ENCODE measurements at places on chromosomes 2 and 18.

GRCh38 chr2:162965191-162965590 lies 126.6 kb upstream of the KCNH7 start:
- DNase-seq: no peak

DNA sequence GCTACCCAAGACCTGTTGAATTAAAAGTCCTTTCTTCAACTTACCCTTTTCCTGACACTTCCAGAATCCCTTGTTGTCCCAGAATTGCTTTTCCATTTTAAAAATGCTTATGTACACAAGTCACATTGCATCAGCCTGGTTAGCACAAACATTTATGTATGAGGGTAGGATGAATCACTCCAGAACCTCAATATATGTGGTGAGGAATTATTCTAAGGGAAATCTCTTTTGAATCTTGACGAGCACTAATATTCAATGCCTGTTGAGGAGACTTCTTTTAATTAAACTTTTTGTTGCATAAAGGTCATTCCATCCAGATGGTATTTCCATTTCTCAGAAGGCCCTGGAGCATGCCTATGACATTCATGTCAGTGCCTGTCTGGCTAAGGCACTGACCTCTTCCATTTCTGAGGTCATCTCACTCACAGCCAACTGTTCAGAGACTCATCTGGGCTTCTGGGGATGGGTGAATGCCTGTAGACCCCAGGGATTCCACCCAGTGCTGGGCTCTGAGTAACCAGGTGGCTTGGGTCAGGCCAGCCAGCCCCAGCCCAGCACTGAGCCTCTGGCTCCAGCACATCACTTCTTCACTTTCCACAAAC lies 28.2 kb downstream of the ACMSD start:
- no peak for DNase-seq

GRCh38 chr2:240839152-240840143 lies 19.4 kb upstream of the KIF1A start:
- DNase-seq: no peak

GRCh38 chr2:208254118-208254870 lies 577 bp downstream of the IDH1 start:
- peak; percentile 75 for DNase-seq

GRCh38 chr18:14969500-14969899 lies 221.5 kb downstream of the ANKRD30B start:
- DNase-seq: no peak

- DNase-seq: no peak
These were observed at the start of gene SERPINB5 for GRCh38 chr18:63476668-63477067. SERPINB5 (plus strand) TSS chr18:63476958; CDS start chr18:63484429, 7,471 bp downstream.

DNA sequence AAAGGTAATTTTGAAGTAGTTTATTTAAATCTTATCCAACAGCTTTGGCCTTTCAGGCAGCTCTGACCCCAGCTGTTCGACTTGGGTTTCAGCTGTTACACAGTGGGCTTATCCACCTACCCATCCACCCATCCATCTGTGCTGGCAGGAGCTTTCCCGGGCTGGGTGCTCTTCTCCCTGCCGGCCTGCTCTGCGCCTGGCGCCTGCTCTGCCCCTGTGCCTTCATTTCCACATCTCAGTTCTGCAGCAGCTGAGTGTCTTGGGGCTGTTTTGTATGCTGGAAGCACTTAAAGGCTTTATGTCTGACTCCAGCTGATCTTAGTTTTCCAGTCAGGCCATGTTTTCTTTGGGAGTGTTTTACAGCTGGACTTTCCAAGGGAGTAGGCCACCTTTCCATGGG lies 24.2 kb downstream of the LDLRAD4 start:
- no peak for DNase-seq

DNA sequence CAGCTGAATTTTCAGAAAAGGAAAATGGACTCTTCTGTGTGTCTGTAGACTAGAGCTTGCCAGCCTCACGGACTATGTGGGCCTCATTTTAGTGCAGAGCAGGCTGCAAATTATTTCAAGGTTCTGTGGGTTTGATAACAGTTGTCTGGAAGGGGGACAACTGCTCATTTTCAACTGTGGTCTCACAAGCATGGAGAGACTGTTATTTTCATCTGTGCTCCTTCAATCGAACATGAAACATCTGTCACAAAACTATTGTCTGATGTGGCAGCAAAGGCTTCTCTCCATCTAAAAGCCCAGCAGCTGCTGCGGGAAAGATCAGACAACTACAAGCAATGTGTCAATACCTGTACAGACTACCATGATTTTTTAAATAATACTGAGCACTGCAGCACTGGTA lies 211.8 kb downstream of the LRRTM4 start:
- no peak for DNase-seq

- no peak for DNase-seq
These were observed 200.3 kb upstream of the ACVR2A start for GRCh38 chr2:147644491-147644890.

- no peak for DNase-seq
These were observed 157.2 kb downstream of the NEB start for GRCh38 chr2:151577116-151577515.

DNA sequence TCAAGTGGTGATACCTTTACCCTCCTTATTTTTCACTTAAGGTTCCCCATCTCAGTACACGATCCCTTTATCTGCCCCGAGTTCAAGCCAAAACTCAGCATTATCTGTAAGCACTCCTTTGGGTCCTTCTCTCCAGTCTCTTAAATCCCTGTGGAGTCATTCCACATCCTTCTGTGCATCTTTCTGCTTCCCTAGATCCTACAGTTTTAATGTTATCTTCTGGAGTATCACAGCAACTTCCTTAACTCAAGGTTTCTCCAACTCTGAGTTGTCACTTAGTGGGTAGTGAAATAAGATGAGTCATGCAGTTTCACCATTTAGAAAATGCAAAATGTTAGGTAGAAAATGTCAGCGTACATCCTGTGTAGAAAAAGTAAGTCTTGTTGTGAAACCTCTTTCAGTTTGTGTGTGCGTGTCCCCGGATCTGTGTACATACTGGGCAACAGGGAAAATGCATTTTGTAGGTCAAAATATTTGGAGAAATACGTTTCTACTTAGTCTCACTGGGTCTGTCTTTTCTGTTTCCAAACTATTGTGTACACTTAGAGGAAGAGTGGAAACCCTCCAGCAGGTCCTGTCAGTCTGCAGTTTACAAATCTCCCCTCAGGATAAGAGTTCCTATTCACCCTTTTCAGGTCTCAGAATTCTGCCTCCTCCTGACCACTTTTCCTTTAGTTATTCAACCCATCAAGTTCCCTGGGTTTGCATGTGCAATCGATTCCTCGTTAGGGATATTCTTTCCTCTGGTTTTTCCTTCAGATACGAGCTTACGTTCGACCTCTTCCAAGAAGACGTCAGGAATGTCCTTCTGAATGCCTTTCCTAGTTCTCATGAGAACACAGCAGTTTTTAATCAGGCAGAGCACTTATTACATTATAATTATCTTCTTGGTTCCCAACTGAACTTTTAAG lies 154.8 kb downstream of the TGIF1 start:
- no peak for DNase-seq

DNA sequence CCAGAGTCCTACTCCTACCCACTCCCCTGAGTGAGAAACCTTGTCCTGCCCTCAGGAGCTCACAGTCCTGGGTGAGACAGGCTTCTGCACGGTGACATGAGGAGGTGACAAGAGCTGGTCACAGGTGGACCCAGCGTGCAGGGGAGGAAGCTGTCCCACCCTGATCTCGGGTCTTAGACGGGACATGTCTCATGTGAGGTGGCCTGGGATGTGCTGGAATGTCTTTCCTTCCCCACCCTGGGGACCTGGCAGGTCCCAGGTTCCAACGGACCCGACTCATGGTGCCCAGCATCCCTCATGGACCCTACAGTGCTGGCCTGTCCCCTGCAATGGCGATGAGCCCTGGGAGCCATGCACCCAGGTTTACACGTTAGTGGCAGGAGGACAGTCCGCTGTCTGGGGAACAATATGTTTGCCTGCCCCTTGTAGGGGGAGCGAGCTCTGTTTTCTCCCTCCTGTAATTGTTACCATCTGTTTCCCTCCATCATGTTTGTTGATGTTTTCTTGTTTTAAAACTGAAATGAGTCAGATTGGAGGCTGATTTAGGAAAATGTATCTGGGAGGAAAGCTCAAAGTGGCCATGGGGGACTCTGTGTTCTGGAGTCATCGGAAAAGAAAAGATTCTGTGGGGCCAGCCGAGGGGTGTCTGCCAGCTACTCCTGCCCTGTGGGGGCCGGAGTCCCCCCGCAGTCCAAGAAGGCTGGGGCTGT lies 238.1 kb downstream of the KLHL29 start:
- DNase-seq: no peak

DNA sequence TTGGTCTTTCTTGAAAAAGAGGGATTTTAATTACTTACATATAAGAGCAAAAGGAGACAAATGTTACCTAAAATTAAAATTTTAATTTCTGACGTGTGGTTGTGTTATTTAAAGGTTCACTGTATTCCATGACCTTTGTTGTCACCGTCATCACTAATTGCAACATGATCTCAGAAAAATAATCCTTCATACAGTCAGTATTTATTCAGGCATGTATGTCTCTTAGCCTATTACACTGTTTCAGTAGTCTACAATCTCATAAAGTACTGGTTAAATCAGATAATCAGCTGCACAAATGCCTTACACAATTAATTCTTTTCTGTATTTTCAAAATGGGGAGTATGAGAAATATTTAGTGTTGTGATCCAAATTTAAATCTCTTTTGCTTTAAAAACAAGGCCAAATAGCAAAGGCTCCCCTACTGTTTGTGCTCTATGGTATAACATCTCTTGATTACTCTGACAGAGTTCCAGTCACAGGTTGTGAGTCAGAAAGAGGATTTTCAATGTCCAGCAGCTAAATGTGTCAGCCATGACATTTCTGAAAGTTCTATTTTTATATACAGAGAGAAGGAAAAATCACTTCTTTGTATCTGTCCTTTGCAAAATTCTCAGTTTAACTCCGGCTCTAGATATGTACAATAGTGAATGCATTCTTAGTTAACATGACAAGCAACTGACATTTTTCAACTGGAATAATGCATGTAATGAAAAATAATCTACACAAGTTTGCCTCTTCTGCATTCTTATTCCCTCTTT lies 184.0 kb downstream of the FIGN start:
- no peak for DNase-seq

GRCh38 chr2:44056947-44057346 lies 61.2 kb upstream of the LRPPRC start:
- no peak for DNase-seq

DNA sequence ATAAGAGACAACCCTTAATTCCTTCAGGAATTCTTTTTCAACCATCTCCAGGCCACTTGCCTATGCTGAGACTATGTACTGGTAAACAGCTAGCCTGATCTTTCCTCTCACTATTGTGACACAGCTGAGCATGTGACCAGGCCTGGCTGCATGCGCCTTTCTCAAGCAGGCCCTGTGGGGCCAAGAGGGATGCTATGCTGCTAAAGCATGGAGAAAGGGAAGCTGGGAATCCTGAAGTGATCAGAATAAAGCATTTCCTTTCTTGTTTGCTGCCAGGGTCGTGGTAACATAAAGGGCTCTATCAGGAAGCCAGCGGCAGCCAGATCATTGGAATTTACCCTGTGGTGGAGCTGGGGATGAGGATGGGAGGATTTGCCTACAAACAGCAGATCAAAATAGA lies 29.8 kb upstream of the LCLAT1 start:
- DNase-seq: no peak

GRCh38 chr2:109382951-109383350 lies 230.8 kb downstream of the SEPTIN10 start:
- no peak for DNase-seq

GRCh38 chr18:9916077-9916639 lies 2.3 kb downstream of the VAPA start:
- no peak for DNase-seq

GRCh38 chr2:66275984-66276383 lies 158.9 kb upstream of the MEIS1 start:
- no peak for DNase-seq

GRCh38 chr18:77114415-77115191 lies 18.0 kb downstream of the MBP start:
- no peak for DNase-seq

DNA sequence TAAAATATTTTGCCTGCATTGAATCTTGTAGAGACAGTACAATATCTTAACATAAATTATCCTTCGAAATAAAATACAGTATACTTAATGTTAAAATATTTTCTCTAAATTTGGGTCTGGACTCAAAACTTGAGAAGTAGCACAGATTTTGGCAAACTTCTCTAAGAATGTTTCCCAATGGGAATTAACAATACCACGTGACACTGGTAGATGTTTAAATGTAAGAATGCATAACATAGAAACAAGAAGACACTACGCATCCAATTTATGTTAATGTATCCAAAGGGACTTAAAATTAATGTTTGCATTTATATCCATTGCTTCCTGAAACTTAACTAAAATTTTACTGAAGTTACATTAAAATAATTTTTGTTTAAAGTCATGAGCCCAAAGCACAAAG lies 1460.9 kb downstream of the LRP1B start:
- DNase-seq: no peak

GRCh38 chr2:28527196-28527595 lies 31.3 kb downstream of the PLB1 start:
- DNase-seq: no peak

DNA sequence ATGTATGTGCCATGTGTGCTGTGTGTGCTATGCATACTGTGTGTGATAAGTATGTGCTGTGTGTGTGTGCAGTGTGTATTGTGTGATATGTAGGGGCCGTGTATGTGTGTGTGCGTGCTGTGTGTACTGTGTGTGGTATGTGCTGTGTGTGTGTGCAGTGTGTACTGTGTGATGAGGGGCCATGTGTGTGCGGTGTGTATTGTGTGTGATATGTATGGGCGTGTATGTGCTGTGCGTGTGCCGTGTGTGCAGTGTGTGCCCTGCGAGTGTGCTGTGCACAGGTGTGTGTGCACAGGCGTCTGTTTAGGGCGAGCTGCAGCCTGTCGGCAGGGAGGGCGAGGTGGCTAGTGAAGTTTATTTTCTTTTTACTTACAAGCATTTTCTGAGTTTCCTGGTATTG lies 16.1 kb downstream of the SNORC start:
- no peak for DNase-seq

Measured in stimulated activated CD4-positive, alpha-beta T cell treated with anti-CD3 and anti-CD28 coated beads, TNF-alpha, amount 100 ng/mL, for 24 hours (primary cell).